ENCODE measurements at places on chromosomes 4 and X. TPM values are rescaled to one million over a fixed set of nuclear protein-coding genes. Genes with fewer than 3 reads are reported as not detected.
A peak's percentile ranks its signal among the peaks of the same experiment; 100 is the strongest.

The STARD8 gene
- 1.8 TPM for total RNA-seq

The ADRA2C gene
- total RNA-seq = 6.1 TPM

The EXOC1L gene
- not detected for total RNA-seq

The MID1 gene
- total RNA-seq = 47.1 TPM

The SMIM10L2A gene
- 3.5 TPM for total RNA-seq

The MSX1 gene
- 2.2 TPM for total RNA-seq

The AKAP17A gene
- 43.9 TPM for total RNA-seq

The COQ2 gene
- 21.9 TPM for total RNA-seq

The HTRA3 gene
- total RNA-seq = 3.4 TPM

DNA sequence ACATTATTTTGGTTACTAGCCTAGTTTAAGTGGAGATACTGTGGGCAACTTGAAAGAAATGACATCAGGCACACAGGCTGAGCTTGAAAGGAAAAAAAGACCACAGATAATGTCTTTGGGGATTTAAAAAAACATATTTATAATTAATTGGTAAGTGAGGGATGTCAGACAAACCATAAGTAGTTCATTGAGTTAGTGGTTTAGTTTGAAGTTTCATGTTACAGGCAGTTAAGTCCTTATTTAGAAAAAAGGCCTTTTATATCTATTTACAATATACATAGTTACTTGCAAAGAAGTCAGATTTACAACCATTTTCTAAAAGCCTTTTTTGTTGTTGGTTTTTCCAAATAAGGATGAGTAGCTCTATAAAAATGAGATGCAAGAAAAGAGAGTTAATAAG, 89.2 kb downstream of the CDS1 start:
- DNase-seq = no peak

DNA sequence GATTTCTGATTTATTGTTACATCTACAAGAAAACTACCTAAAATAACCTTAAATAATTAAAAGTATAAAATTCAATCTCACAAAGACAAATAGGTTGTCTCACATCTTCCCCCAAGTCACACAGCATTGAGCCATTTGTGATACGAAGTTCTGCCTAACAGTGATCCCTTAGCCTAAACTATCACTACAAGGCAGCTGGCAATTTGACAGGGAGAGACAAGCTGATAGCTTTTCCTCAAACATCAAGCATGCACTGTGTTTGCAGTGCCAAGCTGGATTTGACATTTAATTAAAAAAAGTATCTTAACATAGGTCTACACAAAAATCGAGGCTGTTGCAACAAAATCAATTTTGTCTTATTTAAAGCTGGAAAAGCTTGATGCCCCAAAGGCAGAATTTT, 464.7 kb upstream of the TRAM1L1 start:
- no peak for DNase-seq

GRCh38 chr4:31370866-31371465, 650.8 kb downstream of the PCDH7 start:
- no peak for DNase-seq

DNA sequence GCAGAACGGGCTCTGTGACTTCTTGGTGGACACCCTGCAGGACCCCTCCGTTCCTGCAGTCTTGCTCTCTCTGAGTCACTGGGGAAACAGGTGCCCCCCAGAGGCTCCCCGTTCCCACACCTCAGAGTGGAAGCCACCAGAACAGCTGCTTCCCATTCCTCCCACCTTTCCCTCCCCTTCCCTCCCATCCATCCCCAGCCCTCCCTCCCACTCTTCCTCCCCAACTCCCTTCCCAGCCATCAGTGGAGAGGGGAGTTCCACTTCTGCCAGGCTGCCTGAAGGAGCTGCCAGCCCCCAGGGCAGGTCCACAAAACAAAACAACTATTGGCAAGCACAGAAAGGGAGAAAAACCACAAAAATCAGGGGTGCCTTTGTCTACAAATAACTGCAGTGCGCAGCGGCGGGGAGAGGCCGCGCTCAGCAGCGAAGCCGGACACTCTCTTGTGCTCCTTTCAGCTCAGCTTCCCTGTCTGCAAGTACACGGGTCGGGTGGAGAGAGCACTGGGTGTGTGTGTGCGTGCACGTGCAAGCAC, 8.1 kb downstream of the SSR4 start:
- no peak for DNase-seq

DNA sequence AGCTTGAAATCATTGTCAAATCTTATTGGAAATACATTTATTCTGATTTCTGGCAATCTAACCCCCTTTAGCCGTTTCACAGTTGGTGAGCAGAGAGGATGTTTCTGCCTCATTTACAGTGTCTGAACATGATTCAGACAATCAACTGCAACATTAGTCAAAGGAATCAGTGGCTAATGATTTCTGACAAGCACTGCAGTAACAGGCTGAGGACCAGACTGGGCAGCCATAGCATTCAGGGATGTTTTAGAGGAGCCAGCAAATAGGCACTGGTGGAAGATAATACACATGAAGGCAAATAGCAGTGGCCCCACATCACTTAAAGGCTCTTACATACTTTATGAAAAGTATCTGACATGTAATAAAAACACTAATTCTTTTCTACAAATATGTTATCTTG, 102.8 kb downstream of the TTC29 start:
- no peak for DNase-seq

GRCh38 chrX:150573702-150574101, 5.3 kb downstream of the MTM1 start:
- DNase-seq = no peak

DNA sequence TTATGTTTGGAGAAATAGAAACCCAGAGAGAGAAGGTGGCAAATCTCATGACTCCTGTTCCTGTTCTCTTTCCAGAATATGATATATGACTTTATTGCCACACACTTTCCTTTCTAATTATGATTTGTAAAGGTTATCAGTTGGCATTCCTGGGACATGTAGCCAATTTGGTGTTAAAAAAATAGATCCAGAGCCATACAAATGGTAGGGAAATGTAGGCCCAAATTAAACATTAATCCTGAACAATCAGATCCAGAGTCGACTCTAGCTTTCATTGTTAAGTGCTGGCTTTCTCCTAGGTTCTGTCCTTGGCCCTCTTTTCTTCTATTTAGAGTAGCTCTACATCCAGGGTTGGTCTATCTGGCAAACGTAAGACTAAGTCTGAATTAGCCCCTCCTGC, 69.8 kb upstream of the LONRF3 start:
- DNase-seq = no peak

DNA sequence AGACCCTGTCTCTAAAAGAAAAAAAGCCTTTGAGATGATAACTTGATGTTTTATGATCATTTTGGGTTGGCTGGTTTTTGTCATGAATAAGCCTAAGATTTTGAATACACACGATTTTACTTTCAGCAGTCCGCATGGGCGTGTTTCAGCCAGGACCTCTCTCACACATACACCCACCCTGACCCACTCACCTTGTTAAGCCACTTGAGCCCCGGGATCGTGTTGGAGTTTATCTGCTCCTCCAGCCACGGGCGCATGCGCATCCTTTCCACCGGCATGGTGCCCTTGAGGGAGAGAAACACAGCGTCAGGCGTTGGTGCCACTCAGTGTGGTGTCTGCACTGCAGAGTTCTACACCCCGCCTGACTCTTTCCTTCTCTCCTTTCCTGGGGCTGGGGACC, 45.6 kb downstream of the IRF2 start:
- DNase-seq = no peak

- DNase-seq = no peak
These were observed 80.8 kb upstream of the ARX start for GRCh38 chrX:25096522-25097045.

GRCh38 chr4:31422006-31422405, 701.8 kb downstream of the PCDH7 start:
- no peak for DNase-seq

DNA sequence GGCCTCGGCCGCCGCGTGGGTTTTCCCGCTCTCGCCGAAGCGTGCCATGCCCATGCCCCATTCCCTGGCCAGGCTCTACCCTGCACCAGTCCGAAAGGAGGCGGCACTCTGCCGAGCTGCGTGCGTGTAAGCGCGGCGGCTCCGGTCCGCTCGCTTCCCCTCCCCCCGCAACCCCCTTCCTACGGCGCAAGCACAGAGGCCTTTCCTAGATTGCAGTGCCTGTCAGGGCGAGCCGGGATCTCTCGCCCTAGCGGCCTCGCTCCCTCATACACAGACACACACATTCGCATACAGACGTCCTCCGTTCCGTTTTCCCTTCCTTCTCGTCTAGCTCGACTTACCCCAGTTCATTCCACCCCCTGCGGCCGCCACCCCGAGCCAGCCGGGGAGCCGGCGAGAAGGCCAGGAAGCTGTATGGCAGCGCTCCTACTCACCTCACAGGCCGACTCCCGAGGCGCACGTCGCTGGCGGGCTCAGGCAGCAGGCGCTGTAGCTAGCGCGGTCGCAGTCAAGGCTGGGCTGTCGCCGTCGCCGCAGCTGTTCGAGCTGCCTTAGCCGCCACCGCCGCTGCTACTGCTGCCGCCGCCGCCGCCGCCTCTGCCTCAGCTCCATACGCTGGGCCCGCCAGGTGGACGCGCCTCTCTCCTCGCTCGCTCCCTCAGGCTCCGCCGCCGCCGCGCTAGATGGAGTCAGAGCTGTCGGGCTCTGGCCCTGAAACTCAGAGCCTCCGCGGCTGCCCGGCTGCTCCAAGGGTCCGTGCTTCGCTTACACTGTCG, 615 bp downstream of the NEXMIF start:
- DNase-seq = peak; percentile 37

DNA sequence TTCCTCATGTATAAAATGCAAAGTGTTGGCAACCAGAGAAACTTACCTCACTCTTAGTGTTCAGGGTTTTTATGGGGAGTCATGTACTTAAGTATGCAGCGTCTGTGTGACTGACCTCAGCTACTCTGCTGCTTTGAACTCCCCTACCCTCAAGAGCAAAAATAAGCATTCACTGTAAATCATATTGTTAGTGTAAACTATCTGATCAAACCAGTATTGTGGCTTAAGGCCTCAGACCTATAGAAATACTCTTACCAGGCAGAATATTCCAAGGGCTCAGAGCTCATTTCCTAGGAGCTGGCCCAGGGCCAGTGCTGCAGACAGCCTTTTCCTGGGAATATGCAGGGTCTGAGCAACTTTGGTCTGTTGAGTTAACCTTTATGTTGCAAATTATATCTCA, 453.1 kb downstream of the CCSER1 start:
- no peak for DNase-seq

DNA sequence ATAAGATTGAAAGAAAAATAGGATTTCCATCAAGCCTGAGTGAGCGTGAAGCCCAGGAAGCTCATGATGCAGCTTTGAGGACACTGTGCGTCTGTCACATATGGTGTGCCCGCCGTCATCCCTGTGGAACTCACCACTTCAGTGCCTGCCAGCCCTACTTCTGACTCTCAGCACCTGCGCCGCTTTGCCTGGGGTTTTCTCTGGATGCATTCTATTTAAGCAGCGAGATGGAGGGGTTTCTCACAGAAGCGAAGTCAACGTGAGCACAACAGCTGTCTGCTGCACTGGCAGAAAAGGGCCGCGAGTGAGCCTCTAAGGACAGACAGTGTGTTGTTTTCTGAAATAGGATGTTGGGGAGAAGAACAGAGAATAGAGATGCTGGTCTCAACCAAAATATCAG, 6.2 kb upstream of the TMEM128 start:
- no peak for DNase-seq

GRCh38 chr4:171876636-171877035, 63.4 kb downstream of the GALNTL6 start:
- DNase-seq = no peak

DNA sequence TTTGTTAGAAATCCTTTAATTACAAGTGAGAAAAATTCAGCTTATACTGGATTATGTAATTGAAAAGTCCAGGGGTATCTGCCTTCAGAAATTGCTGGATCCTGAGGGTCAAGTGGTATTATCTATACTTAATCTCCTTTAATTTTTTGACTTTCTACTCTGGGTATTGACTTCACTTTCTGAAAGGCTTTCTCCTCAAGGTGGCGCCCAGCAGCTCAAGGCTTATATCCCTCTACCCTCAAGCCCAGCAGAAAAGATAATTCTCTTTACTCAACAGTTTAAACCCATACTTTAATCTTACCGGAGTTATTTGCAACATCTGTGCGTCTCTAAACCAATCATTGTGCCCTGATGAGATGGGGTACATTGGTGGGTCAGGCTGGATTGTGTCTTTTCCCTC, 129.5 kb downstream of the LARP7 start:
- DNase-seq = peak; percentile 20

- no peak for DNase-seq
These were observed 107.9 kb downstream of the PTTG2 start for GRCh38 chr4:38068107-38068506.

GRCh38 chr4:139768896-139769295, 103.3 kb downstream of the MGST2 start:
- DNase-seq = no peak

DNA sequence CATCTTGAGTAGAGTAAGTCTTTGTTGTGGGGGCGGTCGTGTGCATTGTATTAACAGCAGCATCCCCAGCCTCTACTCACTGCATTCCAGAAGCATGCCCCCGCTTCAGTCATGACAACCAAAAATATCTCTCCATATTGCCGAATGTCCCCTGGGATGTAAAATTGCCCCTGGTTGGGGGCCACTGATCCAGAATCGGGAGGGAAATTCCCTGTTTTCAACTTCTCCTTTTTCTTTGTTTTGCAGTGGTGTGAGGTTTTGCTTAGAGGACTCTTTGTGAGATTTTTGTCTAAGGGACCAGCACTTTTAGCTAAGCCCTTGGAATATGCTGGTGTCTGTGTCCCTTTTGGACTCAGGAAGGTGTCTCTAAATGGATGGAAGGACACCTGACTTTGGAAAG, 3.0 kb upstream of the IL13RA1 start:
- DNase-seq = no peak

GRCh38 chr4:108445716-108446115, 174.7 kb upstream of the RPL34 start:
- DNase-seq = no peak

GRCh38 chr4:1646690-1647089, 37.4 kb downstream of the FAM53A start:
- no peak for DNase-seq

- DNase-seq = no peak
These were observed 2.7 kb downstream of the TKTL1 start for GRCh38 chrX:154298312-154298711.

- no peak for DNase-seq
These were observed 557.2 kb upstream of the GRIA3 start for GRCh38 chrX:122626871-122627270.

DNA sequence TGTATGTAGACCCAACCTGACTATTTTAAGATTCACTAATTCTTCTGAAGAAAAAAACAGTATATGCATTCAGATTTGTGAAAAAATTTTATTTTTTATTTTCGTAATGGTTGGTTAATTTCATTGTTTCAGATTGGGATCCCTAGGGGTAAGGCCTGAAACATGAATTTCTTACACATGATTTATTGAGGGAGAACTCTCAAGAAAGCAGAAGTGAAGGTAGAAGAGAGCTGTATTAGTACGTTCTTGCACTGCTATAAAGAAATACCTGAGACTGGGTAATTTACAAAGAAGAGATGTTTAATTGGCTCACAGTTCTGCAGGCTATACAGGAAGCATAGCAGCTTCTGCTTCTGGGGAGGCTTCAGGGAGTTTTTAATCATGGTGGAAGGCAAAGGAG, 611.9 kb upstream of the TECRL start:
- no peak for DNase-seq

All from neural crest cell (in vitro differentiated cells).